Brain (organoid and tissue), 16 donors: ENCODE measurements at places on chromosomes 1 and 21.

DNA sequence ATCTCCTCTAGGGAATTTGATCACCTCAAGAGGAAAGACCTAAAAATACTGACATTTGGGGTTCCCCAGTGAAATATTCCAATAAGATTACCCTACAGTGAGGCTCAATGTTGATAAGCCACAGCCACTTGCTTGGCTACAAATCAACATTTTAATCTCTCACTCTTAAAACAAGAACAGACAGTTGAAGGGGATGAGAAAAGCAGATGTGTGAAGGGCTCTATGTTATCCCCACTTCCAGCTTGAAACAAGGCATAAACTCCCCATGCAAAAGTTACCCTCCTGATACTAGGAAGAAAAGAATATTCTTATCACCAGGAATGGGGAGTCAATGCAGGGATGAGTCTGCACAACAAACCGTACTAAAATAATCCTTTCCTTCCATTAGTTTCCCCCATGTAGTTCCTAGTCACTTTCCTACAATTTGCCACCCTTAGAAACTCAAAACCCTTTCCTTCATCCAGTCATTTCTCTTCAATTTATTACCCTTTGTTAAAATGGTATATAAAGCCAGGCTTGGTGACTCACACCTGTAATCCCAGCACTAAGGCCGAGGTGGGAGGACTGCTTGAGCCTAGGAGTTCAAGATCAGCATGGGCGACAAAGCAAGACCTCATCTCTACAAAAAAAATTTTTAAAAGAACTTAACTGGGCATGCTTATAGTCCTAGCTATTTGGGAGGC lies 29.5 kb downstream of the LPGAT1 start:
- no peak for DNase-seq

DNA sequence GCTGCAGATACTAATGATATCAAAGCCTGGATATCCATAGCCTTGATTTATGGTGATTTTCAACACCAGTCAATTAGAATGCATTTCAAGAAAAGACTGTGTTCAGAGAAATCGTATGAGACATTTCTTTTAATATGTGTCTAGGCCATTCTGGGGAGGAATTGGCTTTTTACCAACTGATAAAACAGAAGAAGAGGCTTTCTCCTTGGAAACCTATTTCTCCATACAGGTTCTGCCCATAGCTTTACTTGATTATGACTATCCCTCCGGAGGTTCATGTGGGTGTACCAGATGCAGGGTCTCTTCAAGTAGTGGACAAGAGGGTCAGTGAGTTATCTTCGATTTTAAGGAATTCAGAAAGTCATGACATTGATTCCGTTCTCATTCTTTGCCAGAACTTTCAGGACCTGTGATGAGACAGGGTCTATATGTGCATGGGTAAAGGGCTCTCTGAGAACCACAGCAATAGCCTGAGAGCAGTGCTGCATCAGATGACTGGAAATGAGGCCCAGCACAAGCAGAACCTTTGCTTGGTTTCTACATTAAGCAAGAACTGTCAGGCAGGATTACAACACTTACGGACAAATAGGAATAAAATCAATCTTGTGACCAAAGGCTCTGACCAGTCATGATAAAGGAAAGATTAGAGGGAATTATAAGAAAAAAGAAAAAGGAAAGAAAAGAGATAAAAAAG lies 263.7 kb upstream of the SGIP1 start:
- DNase-seq: no peak

- peak; percentile 87 for DNase-seq
Observed at GRCh38 chr1:227887697-227888403, 59.9 kb downstream of the WNT9A start.

DNA sequence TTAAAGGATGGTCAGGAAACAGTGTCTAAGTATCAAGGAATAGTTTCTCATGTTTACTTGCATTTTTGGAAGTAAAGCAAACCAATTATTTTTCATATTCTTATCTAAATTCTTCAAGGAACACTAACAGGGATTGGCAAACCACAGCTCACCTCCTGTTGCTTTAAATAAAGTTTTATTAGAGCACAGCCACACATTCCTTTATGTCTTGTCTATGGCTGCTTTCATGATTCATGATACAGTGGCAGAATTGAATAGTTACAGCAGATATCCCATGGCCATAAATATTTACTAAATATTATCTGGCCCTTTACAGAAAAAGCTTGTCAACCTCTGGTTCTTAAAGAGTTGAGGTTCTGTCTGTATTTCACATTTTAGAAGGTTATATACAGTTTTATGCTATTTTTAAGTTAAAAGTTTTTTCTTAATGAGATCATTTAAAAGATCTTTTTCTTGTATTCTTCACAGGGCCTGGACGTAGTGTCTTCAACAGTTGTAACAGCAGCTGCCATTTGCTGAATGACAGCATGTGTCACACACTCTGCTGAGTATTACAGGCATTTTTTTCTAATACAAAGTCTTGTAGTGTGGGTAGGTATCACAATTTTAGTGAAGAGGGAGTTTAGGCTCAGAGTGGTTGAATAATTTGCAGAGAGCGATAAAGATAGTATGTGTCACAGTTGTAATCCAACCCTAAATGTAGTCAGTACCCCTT lies 2.6 kb downstream of the ZNF691 start:
- DNase-seq: no peak

DNA sequence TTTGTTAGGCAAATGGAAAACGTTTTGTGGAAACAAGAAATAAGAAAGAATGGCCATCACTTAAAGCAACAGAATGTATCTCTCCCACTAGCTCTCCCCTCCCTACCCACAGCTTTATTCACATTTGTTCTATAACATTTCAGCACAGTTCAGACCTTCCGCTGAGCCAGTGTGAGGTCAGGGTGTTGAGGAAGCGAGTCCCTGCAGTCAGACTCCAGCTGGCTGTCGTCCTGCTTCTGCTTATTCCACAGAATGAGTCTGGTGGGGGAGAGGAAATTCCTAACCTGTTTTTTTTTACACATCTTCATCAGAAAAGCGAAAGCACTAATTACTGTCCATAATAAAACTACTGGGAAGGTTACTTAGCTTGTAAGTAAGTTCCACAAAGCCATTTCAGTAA lies 39.0 kb downstream of the MRPL39 start:
- DNase-seq: peak; percentile 22

DNA sequence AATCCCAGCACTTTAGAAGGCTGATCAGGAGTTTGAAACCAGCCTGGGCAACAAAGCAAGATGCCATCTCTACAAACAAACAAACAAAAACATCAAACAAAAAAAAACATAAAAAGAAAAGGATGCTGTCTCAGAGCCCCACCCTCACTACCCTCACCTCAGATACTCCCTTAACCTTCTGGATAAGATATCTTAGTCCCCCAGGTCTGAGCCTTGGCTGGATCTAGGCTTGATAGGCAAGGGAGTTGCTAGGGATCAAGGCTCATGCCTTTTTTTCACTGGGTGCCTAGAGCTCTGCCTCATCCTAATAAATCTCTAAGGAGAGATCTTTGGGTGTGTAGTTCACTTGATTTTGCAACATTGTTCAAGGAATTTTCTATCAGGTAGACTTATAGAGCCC lies 7.4 kb downstream of the HDAC1 start:
- no peak for DNase-seq

DNA sequence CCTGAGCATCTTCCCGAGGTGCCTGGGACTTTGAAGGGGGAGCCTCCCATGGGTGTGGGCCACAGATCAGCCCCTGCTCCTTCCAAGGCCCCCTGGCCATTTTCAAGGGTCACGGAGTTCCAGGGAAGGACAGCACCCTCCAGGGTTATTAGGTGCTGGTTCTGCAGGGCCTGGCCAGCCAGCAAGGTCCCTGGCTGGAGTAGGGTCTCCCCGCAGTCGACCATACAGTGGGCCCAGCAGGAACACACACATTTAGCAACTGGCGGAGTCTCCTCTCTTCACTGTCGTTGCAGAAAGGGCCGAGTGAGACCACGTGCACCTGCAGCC lies 17.7 kb upstream of the SUMO3 start:
- DNase-seq: no peak

GRCh38 chr1:24721533-24721932 lies 23.7 kb upstream of the CLIC4 start:
- no peak for DNase-seq

DNA sequence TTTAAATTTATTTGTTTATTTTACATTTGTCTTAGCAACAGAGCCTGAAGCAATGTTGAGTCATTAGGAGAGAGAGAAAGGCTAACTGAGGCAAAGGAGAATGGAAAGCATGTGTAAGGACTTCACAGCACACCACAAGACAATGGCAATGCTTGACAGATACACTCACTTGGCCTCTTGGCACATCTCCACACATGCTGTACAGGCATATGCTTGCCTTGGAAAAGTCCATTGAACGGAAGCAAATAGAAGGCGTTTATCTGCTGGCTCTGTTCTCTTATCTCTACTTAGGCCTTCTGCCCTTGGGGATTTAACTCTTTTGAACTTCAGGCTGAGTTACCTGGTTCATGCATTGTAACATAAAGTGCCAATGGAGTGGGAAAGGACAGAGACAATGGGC lies 262.2 kb upstream of the POU3F1 start:
- DNase-seq: peak; percentile 21

DNA sequence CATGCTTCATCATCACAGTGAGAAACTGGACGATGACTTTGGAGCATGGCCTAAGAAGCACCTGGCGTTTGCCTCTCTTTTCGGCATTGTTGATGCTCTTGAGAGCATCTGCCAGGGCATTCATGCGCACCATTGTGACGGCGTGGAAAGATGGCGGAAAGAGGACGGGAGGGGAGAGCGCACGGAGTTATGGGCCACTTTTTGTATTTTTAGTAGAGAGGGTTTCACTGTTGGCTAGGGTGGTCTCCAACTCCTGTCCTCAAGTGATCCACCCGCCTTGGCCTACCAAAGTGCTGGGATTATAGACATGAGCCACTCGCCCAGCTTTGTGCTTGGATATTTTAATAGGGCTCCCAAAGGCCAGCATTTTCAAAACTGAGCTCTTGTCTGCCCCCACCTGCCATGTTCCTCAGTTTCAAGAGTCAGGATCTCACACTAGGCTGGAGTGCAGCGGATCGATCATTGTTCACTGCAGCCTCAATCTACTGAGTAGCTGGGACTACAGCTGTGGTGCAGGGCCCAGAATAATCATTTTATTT lies 5.3 kb downstream of the RPS8 start:
- DNase-seq: no peak

DNA sequence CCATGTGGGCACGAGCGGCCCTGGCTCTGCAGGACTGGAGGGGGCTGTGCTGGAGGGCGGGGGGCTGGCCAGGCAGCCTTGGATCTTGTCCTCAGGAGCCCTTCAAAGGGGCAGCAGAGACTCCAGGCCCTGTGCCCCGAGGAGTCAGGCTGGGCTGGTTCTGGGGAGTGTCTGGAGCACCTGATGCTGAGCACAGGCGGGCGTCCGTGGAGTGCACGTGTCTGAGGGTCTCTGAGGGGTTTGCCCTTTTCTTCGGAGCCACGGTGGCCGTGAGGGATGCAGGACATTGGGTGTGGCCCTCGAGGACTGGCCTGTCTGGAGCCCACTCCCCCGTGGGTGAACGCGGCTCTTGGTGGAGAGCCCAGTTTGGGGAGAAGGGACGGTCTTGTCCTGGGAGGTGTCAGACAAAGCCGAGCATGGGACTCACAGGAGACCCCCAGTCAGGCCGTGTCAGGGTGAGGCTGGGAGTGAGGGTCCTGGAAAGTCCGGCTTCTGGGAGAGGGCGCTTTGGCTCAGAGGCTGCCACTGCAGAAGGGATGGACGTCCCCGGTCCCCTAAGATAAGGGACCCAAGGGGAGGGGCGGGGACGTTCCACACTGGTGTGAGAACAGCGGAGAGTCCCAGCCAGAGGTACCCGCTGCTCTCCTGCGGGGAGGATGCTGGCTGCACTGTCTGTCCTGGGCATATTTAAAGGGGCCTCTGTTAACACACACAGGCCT lies 60.8 kb downstream of the COL18A1 start:
- no peak for DNase-seq

GRCh38 chr1:41589395-41589794 lies 104.9 kb upstream of the EDN2 start:
- no peak for DNase-seq

- no peak for DNase-seq
Observed at GRCh38 chr1:111320066-111320879, 29.6 kb downstream of the CHIA start.

DNA sequence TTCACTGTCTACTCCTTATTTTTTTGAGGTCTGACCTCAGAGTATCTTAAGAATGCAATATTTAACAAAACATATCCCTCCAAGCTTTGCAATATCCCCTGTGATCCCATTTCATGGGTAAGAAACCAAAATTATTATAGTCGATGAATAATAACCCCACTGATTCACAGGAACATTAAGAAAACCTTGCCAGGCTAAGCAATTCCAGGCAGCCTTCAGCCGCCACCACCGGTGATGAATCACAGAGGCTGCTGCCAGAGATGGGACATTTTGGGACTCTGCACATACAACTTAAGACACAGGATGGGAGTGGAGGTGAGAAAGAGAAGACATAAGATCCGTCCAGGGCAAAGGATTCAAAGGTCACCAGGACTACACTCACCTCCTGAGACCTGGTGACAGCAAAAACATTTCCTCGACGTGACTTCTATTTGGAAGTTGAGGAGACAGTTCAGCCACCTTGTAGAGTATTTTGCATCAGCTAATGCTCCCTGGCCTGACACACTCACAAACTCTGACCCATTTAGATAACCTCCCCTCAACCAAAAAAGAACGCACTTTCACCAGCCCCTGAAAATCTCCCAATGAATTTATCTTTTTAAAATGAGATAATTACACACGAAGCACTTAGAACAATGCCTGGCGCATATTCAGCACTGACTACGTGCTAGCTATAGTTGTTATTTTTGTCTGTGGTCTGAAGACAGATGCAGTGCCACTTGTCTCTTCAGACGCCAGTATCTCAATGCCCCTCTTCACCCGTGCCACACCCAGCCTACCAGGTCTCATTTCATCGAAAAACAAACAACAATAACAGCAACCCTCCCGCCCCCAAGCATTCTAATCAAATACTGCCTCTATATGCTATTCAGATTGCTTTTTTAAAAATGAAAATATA lies 17.8 kb upstream of the OVAAL start:
- no peak for DNase-seq

DNA sequence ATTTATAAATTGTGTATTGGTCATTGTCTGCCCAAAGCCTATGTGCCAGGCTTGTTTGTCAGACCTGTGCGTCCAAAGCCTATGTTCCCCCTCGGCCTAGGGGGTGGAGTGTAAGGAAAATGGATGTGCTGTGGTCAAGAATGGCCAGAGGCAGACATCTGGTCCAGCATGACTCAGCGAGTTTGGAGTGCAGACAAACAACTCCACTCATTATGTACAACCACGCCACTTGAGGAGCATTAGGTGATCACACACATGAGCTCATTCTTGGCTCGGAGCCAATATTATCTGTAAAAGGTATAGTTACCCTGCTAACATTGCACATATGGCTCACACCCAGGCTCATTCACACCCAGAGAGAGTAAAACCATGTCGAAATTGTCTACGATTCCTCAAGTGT lies 1047.6 kb upstream of the ADGRL4 start:
- no peak for DNase-seq

DNA sequence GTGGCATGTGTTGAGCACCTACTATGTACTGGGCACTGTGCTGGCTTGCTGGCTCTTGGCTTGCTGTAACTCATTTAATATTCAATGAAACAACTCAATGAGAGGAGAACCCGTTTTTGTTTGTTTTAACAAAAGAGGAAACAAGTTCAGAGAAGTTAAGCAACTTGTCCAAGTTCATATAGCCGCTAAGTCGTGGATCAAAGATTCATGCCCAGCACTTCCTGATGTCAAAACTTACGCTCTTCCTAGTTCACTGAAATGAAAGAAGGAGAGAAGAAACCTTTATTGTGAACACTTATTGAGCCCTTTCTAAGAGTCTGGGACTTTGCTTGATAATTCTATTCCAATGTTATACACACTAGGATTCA lies 475.9 kb downstream of the PTPRU start:
- no peak for DNase-seq
